ENCODE measurements at places on chromosomes 4 and X.

GRCh38 chrX:2360731-2361130 lies 140.0 kb downstream of the DHRSX start:
- DNase-seq: no peak

- no peak for DNase-seq
Observed at GRCh38 chr4:160299608-160300007, 1196.7 kb downstream of the RAPGEF2 start.

DNA sequence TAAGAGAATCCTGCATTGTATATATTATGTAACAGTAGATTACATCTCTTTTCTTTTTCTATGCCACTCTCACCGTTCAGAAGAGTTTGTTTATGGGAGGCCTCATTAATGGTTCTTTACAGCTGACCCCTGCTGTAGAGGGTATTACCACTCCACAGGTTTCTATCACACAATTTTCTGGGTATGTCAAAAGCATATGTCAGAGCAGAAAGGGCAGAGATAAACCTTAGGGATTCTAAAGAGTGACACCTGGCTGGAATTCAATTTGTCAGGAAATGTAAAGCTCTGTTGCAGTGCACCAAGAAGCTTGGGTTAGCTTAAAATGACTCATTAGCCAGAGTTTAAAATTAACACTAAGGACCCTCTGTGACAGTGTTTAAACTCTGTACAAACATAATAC lies 658.7 kb downstream of the PCDH18 start:
- no peak for DNase-seq

DNA sequence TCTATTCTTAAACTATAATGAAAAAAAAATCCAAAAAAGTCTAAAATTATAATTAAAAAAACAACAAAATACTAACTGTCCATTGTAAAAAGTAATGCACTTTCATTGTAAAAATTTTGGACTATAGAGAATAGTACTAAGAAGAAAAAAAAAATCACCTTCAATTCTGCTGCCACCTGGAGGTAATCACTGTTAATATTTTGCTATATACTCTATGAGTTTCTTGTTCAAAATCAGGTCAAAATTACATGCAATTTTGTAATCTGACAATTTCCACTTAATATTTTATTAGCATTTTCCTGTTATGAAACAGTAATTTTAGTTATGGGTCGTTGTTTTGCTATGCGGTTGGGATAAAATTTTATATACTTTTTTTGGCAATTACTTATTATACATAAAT lies 62.0 kb downstream of the HTT start:
- DNase-seq: no peak

GRCh38 chr4:76782837-76783236 lies 115.1 kb downstream of the SOWAHB start:
- DNase-seq: no peak

DNA sequence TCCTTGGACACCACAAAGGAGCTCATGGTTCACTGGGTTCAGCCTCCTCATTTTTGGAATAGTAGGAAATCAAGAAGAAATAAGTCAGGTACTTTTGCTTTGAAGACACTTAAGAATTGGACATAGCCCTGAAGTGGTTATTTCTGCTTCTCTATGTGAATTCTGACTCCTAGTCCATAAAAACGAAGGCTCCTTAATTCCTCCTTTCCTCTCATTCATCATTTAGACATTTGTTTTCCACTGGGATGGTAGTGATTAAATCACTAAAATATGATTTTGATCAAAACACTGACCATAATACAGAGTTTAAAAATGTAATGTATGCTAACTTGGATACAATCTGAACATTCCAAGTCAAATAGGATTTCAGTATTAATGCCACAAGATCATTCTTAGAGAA lies 34.7 kb upstream of the CYP2U1 start:
- DNase-seq: no peak

DNA sequence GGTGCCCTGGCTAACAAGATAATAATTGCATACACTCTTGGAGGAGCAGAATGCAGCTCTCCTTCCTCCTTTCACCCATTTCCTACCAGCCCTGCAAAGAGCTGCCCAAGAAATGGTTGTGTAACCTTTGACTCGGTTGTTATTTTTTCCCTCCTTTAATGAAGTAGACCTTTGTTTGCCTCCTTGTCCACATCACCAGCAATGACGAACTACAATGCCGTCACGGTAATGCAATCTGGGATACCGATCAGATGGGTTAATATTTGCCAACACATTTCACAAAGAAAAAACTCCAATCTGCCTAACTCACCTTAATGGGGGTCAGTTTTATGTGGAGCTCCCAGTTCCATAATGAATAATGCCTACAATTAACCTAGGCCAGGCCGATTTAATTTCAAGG lies 32.0 kb downstream of the GPRIN3 start:
- DNase-seq: peak; percentile 95

- no peak for DNase-seq
Observed at GRCh38 chr4:89863533-89863932, 26.6 kb upstream of the SNCA start.

DNA sequence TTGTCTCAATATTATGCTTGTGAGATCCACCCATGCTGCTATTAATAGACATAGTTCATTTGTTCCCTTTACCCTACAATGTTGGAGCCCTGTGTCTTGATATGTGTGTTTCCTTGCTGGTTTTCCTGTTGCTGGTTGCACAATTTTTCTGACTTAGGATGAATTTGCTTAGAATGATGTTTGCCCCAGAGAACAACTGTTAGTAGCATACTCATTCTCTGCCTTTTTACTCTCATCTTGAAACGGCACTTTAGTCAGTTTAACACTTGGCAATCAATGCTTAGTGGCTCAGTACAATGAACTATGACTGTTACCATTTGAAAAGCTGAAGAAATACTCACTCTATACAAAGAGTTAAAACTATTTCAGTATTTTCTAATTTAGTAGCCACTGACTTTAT lies 158.8 kb upstream of the NDST4 start:
- no peak for DNase-seq

DNA sequence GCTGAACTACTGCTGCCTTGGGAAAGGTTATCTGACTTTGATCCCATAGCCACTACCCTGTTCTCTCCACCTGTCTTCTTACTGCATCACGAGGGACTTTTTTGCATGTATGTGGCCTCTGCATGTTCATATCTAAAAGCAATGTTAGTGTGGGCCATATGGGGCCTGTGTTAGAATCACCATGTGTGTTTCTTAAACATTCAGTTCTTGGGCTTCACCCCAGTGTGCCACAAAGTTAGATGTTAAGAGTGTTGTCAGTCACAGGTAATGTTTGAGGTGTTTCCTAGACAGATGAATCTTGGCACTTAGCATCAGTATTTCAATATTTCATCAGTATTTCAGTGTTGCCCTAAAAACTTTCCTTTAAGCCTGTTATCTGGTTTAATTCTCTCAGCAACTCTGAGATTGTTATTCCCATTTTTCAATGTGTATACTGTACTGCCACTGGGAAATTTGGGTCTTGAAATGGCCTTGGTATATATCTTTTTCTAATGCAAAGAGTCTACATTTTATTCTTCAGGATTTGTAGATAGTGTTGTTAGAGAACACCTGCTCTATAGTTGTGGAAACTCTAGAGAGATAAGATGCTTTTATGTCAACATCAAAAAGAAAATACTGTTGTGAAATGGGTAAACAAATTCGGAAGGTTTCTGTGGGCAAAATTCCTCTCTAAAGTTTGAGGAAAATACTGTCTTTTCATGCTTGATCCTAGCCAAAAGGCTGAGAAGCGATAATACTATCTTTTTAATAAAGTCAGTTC lies 259.7 kb downstream of the BMPR1B start:
- DNase-seq: no peak

DNA sequence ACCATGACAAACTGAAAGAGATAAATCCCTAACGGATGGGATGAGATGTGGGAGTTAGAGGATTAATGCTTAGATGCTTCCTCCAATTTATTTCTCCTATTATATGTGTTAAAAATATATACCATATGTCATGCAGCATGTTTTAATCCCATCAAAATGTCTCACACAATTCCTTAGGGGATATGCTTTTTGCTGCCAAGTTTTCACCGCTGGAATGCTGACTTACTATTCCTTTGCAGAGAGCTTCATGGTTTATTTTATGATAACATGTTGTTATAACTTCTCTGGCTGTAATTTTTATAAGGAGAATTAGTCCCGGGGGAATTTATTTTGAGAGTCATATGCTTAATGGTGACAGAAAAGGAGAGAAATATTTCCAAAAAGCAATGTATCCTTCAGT lies 670.3 kb downstream of the IL1RAPL1 start:
- no peak for DNase-seq

GRCh38 chrX:56233682-56234081 lies 1.5 kb downstream of the KLF8 start:
- no peak for DNase-seq

DNA sequence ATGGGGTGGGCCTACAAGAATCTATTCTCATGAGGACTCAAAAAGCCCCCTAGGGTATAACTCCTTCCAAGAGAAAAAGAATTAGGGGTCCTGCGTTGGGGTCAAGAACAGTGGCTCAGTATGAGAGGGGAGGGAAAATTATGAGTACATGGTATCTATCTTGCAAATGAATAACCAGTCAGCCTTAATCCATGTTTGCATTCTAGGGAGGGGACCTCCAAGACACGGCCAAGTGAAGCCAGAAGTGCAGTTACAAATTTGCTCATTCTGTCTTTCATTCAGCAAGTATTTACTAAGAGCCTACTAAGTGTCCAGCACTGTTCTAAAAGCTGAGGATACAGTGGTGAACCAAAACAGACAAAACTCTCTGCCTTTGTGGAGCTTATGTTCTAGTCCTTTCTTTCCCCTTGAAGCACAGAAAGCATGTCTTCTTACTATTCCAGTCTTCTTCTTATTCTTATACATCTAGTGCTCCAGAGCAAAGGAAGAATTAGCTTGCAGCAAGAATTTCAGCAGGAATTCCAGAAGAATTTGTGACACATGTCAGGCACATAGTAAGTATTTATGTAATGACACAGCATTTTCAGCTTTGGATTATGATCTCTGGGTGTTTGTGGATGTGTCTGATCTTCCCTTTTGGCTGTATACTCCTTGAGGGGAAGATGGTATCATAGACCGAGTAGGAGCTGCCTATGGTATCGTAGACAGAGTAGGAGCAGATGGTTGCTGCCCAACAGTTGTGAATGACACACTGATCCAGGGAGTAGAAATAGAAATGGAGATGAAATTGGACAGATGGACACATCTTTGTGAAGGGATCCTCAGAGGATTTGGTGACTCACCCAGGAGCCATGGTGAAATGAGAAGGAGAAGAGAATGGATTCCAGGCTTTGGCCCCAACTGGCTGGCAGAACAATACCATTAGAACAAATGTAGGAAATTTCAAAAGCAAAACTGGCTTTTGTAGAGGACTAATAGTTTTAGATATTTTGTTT lies 75.9 kb downstream of the COQ2 start:
- DNase-seq: peak; percentile 53

DNA sequence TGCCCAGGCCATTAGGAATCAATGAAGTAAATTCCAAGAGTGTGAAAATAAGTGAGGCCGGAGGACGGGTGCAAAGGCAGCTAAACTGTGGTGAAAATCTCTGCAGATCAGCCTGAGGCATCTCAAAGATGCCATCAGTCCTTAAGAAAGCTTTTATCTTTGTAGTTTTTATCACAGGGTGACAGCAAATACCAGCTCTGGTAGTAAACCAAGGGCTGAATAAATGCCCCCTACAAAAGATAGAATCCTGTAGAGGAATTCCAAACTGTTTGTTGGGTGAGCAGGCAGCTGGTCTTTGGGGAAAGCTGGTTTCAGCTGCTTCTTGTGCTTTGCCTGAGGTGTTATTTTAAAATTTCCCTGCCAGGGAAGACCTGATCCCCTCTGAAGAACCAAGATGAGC lies 21.6 kb upstream of the RBM47 start:
- no peak for DNase-seq

DNA sequence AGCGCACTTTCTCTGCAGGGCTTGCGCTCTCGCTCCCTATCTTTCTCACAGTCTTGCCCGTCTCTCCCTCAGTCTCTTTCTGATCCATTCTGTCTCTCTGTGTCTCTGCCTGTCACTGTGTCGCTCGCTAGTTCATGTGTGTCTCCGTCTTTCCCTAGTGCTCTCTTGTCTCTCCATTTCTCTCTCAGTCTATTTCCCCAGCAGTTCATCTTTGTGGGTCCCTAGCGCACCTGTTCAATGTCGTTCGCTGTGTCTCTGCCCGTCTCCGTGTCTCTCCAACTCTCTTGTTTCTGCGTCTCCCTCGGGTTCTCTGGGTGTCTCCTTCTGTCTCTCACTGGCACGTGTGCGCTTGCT lies 1.5 kb downstream of the GPR101 start:
- no peak for DNase-seq

GRCh38 chr4:140472156-140472555 lies 25.9 kb downstream of the MGAT4D start:
- no peak for DNase-seq

GRCh38 chrX:100994352-100995281 lies 25.1 kb downstream of the ARL13A start:
- DNase-seq: peak; percentile 80

- no peak for DNase-seq
Observed at GRCh38 chrX:99142745-99143144, 1267.3 kb downstream of the PCDH19 start.

DNA sequence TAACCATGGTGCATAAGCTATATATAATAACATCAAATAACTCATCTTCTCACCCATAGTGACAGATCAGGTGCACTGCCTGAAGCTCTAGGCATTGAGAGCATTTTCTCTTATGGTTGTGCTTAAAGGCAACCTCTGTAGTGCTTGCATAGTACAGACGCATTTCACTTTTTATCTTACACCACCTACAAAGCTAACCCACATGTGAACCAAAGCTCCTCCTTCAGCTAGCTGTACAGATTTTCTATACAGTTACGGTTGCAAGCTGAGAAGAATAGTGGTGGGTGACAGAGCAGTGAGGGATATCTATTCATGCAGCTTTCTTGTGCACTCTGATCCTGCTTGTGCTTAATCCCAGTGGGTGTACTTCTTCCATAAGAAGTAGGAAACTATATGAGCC lies 1525.2 kb downstream of the STIM2 start:
- no peak for DNase-seq

GRCh38 chr4:1503583-1504471 lies 97.6 kb upstream of the NKX1-1 start:
- DNase-seq: no peak

- DNase-seq: no peak
Observed at GRCh38 chrX:94545722-94546121, 871.7 kb downstream of the FAM133A start.

DNA sequence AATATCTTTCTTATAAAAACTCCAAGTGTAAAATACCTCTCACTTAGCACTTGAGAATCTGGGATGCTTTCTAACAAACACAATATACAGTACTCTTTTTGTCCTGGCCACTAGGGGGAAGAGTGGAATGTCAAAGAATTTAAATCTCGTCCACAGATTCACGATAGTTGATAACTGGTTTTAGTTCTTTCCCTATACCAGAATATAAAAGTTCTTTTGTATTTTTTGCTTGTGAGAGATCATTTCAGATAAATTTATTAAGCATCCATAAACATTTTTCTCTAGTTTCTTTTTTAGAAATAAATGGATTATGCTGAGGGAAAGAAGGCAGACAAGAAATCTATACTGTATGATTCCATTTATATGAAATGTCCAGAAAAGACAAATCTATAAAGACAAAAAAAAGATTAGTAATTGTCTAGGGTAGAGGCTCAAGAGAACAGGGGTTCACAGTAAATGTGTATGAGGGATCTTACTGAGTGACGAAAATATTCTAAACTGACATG lies 50.4 kb downstream of the MGARP start:
- peak; percentile 44 for DNase-seq

GRCh38 chrX:23756165-23756564 lies 13.1 kb upstream of the ACOT9 start:
- DNase-seq: peak; percentile 66

- DNase-seq: no peak
Observed at GRCh38 chr4:2049811-2050210, 9.3 kb upstream of the NAT8L start.

Data from NCI-H460 (cell line).